Kidney epithelial cell (primary cell): ENCODE measurements at places on chromosomes 5 and 9.
A peak's percentile ranks its signal among the peaks of the same experiment; 100 is the strongest.

- DNase-seq = no peak
Observed at GRCh38 chr5:116814626-116815385, 240.2 kb upstream of the SEMA6A start.

GRCh38 chr5:10808347-10809226 lies 47.6 kb upstream of the DAP start:
- no peak for DNase-seq

- DNase-seq = no peak
Observed at GRCh38 chr9:35338561-35339274, 151.2 kb upstream of the RUSC2 start.

DNA sequence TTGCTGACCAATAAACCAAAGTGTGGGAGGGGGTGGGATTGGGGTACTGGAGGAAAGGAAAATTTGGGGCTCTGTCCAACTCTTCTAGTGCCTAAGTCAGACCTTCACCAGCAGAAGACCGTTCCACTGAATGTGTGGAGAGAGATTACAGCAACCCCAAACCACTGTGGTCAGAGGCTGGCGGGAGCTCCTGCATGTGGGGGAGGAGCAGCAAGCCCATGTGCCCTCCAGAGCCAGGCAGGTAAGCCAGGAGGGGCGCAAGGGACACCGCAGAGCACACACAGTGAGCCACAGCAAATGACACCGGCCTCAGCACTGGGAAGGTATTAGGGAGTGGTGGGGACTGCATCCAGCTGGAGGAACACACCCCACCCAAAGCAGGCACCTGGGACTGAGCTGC lies 62.9 kb downstream of the SMIM23 start:
- no peak for DNase-seq

- no peak for DNase-seq
Observed at GRCh38 chr5:142143878-142144277, 35.3 kb downstream of the NDFIP1 start.

GRCh38 chr9:3299872-3300271 lies 225.9 kb downstream of the RFX3 start:
- no peak for DNase-seq

DNA sequence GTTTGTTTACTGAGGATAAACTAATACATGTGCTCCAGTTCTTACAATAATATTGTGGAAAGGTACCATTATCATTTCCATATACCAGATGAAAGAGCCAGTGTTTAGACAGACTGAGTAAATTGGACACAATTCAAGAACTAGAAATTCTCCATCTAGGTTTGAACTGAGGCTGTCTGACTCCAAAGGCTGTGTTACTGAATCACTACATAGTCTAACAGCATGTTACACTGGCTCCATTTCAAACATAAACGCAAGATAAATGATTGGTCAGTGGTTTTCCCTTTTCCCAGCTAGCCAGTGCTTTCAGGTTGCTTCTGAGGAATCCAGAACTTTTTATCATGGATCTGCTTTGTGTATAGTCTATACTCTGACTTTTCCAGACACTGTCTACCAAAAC lies 8.1 kb downstream of the SPDL1 start:
- DNase-seq = no peak

DNA sequence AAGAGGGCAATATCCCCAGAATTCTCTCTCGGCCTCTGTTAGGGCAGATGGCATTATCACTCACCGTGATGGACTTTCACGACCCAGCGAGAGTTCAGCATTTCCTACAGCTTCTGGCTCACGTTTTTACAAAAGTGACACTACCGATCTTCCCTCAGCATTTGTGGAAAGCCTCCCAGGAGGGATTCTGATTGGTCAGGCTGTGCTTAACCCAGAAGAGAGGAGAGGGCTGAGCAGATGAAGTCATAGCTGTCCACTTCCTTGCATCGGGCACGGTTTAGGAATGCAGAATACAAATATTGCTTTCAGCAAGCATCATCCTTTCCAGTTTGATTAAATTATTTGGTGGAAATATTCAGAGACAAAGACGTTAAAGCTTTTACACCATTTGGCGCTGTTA lies 277.4 kb upstream of the MSX2 start:
- DNase-seq = no peak

GRCh38 chr5:173018358-173018757 lies 34.8 kb downstream of the ATP6V0E1 start:
- no peak for DNase-seq

GRCh38 chr5:133697536-133698258 lies 85.4 kb upstream of the FSTL4 start:
- DNase-seq = no peak

DNA sequence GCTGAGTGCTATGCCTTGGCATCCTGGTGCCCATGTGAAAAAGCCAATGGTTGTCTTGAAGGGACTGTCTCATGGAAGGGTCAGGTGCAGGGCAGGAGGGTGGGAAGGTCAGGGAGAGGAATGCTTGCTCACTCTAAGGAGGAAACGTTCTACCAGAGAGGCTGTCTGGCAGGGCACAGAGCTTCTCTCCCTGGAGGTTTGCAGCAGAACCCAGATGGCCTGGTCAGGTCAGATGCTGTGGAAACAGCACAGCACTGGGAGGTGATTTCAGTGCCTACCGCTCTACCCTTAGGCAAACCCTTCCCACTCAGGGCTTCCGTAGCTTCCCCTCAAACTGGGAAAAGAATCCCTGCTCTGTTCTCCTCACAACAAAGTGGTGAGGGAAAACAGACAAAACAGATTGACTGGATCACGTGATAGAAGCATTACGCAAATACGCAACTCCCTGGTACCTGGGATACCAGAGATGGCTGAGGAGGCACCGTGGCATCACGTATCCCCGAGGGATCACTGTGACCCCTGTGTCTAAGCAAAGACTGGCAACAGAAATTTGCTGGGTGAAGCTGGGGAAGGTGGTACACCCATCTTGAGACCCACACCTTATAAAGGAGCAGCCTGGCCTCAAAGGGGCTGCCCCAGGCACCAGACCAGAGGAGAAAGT lies 3.9 kb upstream of the MGAT1 start:
- DNase-seq = no peak

GRCh38 chr5:94467346-94467953 lies 151.0 kb downstream of the KIAA0825 start:
- DNase-seq = no peak

GRCh38 chr9:108166519-108166918 lies 677.0 kb upstream of the KLF4 start:
- no peak for DNase-seq

DNA sequence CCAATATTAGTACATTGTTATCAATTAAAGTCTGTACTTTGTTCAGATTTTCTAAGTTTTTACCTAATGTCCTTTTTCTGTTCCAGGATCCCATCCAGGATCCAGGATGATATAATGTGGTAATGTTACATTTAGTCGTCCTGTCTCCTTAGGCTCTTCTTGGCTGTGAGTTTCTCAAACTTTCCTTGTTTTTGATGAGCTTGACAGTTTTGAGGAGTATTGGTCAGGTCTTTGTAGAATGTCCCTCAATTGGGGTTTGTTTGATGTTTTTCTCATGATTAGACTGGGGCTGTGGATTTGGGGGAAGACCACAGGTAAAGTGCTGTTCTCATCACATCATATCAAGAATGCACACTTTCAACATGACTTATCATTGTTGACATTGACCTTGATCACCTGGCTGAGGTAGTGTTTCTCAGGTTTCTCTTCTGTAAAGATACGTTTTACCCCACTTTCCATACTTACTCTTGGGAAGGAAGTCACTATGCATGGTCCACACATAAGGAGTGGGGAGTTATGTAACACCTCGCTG lies 9.6 kb downstream of the NDFIP1 start:
- no peak for DNase-seq

DNA sequence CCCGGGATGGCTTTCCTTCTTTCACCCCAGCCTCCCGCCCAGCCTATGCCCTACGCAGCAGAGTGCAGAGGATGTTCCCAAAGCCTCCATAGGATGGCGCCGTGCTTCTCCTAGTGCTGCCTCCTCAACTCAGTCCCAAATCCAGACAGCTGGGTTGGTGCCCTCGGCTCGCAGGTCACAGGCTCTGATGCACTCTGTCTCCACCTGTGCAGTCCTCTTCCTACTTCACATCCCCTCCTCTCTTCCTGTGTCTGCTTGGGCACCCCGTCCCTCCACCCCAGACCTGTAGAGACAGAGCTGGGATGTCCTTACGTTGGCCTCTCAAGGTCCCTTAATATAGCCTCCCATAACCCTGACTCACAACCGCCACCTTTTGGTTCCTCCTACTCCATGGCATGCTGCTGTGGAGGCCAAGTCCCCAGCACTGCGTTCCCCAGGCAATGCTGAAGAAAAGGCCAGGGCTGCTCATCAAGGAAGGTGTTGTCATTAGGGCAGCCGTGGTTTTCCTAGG lies 314.4 kb downstream of the GADD45G start:
- DNase-seq = no peak

- DNase-seq = peak; percentile 29
Observed at GRCh38 chr9:73023025-73023541, 70.2 kb upstream of the ALDH1A1 start.

DNA sequence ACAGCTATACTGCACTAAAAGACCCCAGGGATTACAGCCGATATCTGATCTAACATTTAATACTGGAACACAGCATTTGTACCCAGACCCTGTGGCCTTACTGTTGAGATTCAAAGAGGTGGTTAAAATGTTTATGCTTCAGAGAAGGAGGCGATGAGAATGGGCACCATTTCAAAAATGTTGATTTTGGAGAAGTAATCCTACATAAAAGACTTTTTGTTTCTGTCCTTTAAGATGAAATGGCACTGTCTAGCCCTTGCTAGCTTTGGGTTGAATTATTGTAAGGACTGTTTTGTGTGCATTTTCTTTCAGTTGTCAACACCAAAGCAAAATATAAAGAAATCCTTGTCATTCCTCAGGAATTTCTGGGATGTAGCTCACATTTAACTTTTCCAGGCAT lies 288.5 kb upstream of the ANKH start:
- no peak for DNase-seq
